NCI-H1436 (cell line): ENCODE measurements at places on chromosomes 4 and X.

GRCh38 chr4:90996813-90997212 is 869.6 kb downstream of the CCSER1 start:
- no peak for DNase-seq

GRCh38 chrX:70454441-70455365 is 10.1 kb downstream of the DLG3 start:
- DNase-seq, result peak; percentile 98

DNA sequence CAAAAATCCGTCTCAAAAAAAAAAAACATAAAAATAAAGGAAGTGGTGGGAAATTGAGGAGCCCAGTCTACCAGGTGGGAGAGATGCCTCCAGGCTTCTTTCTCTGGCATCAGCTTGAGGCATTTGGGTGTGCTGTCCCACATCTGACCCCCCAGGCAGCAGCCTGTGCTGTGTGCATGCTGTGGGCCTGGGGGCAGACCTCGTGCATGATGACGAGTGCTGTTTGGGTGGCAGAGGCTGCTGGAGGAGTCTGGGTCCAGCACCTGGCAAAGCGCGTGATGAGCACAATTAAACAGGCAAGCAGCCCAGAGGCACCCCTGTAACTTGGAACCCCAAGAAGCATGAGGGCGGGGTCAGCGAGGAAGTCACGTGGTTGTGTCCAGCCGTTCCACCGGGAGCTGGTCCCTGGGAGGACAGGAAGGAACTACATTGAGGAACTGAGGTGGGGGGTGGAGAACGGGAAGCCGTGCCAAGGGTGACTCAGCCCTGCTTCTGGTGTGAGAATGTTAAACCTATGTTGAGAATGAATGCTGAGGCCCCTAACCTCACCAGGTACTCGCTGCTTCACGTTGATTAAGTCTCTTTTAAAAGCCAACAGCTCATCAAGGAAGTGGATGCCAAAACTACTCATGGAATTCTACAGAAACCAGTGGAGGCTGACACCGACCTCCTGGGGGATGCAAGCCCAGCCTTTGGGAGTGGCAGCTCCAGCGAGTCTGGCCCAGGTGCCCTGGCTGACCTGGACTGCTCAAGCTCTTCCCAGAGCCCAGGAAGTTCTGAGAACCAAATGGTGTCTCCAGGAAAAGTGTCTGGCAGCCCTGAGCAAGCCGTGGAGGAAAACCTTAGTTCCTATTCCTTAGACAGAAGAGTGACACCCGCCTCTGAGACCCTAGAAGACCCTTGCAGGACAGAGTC is 6.1 kb downstream of the TACC3 start:
- DNase-seq, result no peak

DNA sequence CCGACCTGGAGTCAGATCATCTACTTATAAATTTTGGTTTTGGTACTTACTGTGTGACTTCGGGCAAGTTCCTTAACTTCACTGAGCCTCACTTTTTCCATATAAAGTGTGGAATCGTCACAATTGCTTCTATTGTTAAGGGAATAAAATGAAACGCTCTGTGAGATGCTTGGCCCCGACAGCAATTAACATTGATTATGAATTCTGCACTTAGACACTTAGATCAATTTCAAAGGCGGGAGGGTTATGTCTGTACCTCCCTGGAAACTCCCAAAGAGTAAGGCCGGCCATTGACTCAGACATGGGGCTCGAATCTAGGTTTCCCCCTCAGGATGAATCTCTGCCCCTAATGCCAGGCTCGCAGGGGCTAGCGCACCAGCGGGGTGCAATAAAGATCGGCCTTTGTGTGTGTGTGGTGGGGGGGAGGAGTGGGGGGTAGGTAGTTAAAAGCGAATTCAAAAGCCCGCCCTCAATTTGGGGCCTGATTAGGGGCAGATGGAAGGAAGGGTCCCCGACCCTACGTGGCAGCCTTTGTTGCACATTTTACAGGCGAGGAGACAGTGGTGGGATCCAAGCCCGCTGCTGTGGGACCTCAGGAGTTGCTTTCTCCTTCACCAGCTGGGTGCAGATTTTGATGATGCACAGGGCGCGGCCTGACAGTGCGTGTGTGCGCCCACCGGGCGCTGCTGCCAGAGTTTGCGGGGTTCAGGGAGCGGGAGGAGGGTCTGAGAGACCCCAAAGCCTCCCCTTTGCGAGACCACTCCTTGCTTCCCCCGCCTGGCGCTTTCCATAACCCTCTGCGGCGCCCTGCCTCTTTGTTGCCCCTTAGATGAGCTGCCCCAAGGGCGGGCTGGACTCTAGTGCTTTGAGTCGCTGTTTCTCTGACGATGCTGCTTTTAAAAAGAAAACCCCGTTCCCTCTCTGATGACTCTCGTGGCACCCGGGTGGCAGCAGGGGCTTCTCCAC is 9.6 kb downstream of the MSX1 start:
- DNase-seq, result no peak

GRCh38 chr4:157898836-157899605 is 273.8 kb downstream of the GASK1B start:
- DNase-seq, result no peak

DNA sequence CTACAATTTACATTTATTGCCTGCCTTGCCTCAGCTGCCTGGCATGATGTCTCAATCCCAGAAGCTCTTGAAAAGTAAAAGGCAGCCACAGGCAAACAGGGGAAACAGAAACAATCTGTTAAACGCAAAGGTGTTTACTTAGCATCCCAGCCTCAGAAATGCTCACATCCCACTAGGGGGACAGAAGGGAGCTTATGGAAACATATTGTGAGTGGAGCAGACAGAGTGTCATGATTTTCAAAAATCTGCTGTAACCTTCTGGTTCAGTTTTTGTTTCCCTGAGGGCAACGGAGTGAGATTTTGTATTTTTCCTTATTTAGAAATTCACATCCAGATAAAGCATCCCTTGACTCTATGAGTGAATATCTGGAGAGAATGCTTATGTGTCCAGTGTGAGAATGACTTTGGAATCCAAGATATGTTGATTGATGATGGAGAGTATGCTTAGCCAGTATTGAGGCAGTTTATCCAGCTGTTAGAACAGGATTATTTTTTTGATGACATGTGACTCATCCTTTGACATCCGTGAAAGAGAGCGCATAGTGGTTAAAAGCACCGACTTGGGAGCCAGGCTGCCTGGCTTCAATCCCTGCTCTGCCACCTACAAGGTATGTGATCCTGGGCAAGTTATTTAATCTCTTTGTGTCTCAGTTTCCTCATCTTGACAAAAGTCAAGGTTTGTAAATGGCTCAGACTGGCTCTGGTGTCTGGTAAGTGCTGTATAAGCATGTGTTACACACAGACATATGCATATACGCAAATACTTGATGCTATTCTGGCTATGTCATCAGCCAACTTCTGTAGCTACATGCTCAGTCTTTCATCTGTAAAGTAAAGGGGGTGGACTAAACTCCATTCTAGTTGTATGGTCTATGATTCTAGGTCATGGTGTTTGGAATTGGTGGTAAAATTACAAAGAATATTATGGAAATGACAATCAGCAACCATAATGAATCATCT is 381.2 kb downstream of the RAPGEF2 start:
- DNase-seq, result no peak

- DNase-seq, result no peak
Observed at GRCh38 chr4:74364652-74365491, at the start of gene EREG. TSS of gene EREG (plus strand) at chr4:74365145. CDS start at chr4:74365309, 164 bp downstream.

GRCh38 chrX:21375708-21376009 is 1.4 kb downstream of the CNKSR2 start:
- no peak for DNase-seq

- DNase-seq, result no peak
Observed at GRCh38 chrX:149365061-149365460, 140.0 kb downstream of the IDS start.

DNA sequence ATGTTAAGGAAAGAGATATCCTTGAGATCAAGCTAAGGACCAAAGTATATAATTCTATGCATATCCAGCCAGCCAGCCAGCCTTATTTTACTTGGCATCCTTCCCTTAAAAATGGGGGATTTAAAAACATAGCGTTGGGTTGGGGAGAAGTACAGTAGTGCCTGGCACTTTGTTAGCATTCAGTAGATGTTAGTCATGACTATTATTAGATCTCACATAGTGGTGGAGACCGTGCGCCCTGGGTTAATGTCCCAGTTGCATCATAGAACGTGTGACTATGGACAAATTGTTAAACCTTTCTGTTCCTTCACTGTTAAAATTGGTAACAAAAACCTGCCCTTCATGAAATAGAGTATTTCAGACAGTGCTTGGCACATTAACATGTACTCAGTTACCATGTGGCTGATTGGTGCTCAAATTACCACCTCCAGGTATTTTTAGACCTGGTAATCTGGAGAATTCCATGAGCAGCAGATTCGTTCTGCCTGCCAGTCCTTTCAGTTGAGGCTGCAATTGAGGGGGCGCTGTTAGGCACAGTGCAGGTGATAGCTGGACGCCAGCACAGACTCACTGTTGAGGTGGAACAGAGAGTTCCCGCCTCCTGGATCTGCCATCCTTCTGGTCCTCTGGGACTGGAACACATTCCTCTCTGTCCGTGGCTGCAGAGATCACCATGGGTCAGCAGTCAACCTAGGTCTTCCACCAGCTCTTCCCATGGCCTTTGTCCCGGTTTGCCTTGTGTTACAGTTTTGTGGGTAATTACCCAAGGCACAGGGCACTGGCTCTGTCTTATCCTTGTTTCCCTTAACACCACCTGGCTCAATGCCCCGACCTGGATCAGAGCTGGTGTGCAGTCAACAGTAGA is 31.7 kb downstream of the RBBP7 start:
- no peak for DNase-seq

DNA sequence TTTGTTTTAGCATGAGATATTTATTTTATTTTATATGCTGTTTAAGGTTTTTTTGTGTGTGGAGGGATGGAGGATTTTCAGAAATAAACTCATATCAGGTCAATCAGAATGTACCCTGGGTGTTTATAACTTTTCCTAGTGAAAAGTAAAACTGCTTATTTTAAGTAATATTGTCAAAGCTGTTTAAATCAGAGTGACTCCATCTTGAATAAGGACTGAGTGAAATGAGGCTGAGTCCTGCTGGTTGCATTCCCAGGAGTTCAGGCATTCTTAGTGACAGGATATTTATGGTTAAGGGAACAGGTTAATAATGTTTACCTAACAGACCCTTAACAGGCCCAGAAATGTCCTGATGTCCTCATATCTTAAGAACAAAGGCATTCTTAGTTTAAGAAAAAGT is 1160.9 kb upstream of the PCDH7 start:
- DNase-seq, result no peak

- DNase-seq, result no peak
Observed at GRCh38 chr4:141346144-141346543, 125.4 kb downstream of the ZNF330 start.

GRCh38 chr4:73752424-73752823 is 12.1 kb downstream of the CXCL8 start:
- DNase-seq, result no peak

GRCh38 chrX:29547877-29548276 is 667.5 kb upstream of the MAGEB2 start:
- DNase-seq, result no peak

DNA sequence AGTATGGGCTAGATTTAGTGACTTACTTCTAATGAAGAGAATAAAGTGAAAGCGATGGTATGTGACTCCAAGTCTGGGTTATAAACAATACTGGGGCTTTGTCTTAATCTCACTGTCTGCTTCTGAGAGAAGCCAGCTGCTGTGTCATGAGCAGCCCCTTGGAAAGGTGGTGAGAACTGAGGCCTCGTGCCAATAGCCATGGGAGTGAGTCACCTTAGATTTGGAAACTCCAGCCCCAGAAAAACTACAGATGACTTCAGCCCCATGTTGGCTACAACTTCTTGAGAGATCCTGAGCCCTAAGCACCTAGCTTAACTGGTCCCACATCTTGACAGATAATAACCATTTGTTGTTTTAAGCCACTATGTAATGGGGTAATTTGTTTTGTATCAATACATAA is 77.6 kb downstream of the CWH43 start:
- DNase-seq, result no peak

DNA sequence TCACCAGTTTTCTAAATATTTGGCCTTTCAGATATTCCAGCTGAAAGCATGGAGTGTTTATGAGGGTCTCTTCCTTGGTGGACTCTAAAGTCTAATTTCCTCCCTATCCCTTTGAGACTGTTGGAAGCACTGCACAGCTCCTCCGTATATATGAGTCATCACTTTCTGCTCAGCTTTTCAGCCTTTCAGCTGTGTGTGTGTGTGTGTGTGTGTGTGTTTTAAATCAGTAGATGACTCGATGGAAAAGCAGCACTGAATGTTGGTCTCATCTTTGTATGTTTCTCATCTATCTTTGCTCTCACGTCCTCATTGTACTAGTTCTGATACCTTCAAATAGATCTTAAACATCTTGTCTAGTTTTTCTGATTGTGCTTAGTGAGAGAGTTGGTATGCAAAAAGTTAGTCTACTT is 81.6 kb downstream of the ZFX start:
- no peak for DNase-seq

GRCh38 chrX:71666240-71667223 is 814 bp upstream of the LOC101059915 start:
- DNase-seq, result no peak

DNA sequence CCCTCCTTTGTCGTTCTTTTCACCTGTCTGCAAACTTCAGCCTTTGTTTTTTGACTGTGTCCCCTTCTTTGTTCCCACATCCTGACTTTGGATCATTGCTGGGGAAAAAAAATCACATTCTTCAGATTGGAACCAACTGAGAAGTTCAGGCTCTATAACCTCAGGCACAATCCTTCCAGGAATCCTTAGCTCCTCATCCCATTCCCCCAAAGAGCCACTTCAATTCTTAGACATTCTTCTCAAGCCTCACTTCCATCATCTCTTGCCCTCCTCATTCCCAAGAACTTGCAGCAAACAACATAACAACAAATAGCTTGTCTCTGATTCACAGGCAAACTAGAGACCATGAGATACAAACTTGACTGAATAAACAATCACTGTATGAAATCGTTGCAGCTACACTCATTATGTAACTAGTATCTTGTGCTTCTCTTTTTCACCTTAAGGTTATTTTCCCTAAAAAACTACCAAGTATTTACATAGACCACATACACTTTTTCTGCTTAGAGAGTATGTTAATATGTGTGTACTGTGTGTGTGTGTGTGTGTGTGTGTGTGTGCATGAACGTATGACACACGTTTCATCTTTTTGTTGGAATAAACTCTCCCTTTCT is 26.4 kb upstream of the PGM2 start:
- no peak for DNase-seq

- DNase-seq, result no peak
Observed at GRCh38 chr4:53101191-53101581, 239.1 kb downstream of the RASL11B start.

DNA sequence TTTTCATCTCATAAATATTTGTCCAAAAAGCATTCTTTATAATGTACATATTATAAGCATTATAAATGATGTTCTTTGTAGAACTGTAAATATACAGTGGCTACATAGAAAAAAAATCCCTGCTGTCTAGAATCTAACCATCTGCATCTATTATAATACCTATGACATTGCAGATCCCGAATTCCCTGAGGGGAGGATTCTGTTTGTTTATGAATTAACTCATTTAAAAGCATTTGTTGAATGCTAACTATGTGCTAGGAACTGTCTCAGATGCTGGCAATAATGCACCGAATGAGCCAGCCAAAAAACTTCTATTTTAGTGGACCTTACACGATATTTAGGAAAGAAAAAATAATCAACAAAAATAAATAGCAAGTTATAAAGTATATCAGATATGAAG is 189.6 kb downstream of the PACRGL start:
- DNase-seq, result no peak
